ENCODE measurements at places on chromosomes 2 and 18. TPM values are rescaled to one million over a fixed set of nuclear protein-coding genes. Genes with fewer than 3 reads are reported as not detected.

Gene CTLA4
- total RNA-seq: not detected

Gene TSPYL6
- total RNA-seq: not detected

Gene PSMA8
- total RNA-seq: not detected

Gene MYO7B
- not detected for total RNA-seq

Gene GNAL
- under 0.01 TPM for total RNA-seq

Gene CYP27C1
- total RNA-seq: under 0.01 TPM

Gene QPCT
- total RNA-seq: 27.1 TPM

Gene NEURL3
- total RNA-seq: not detected

Gene SPDYA
- 1.3 TPM for total RNA-seq

Gene KCNIP3
- total RNA-seq: 2.6 TPM

Gene CPO
- not detected for total RNA-seq

Gene MROH2A
- not detected for total RNA-seq

Gene LYG2
- not detected for total RNA-seq

Gene ANO7
- 0.64 TPM for total RNA-seq
